ENCODE measurements at places on chromosomes 2 and 18.

DNA sequence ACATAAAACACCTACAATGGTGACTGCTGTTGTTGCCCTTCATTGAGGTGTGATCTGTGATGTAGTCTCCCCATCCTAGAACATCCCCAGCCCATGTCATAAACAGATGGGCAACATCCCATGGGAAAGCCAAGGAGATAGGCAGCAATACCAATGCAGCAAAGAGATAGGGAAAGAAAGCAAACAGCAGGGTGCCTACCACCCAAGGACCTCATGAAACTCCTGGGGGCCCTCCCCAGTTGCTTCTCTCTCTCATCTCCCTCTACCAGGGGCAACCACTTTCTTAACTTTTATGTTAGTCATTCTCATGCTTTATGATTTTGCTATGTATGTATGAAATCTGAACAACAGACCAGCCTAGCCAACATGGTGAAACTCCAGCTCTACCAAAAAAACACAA is 8.1 kb upstream of the ITPRIPL1 start:
- DNase-seq, result no peak

GRCh38 chr2:96890726-96891385 is 21.0 kb upstream of the SEMA4C start:
- no peak for DNase-seq

DNA sequence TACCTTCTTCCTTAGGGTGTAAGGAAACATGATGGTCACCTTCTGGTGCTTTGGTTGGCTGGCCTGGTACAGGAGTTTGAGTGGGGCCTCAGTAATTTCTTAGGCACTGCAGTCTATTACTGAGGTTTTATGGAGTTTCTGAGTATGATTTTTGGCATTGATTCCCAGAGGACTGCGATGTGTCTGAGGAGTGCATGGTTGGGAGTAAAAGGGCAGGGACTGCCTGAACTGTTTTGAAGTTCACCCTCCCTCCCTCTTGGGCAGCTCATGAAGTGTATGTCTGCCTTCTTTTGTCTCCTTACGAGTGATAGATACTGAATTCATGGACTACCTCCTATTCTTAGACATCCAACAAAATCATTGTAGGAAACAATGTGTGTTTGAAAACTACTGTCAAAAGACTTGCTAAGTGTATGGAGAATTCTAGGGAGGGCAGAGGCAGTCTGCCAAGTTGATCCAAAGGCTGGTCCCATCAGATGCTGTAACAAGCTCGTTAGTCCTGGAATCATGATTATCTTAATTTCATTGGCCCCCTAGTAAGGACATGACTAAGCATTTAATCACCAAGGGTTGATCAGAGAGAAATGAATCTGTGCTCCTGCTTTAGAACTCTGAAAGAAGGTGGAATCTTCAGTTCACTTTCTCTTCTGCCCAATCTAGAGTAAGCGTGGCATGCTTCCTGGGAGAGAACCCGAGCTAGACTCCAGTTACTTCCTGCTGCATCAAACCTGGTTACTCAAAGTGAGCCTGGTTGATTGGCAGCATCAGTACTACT is 26.5 kb downstream of the LYPD6B start:
- no peak for DNase-seq

DNA sequence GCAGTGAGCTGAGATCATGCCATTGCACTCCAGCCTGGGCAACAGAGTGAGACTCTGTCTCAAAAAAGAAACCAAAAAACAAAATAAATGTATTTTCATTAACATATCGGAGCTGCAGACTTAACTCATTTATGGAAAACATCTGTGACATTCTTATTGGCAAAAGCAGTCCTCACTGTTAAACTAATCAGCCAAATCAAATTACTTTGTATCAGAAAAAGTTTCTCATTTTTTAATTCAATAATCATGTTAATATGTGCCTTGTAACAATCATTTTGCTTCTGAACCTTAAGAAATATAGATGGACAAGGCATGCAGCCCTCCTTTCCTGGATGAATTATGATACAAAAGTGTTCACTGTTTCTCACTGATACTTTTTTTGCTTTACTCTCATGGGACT is 18.0 kb upstream of the TP53I3 start:
- no peak for DNase-seq

DNA sequence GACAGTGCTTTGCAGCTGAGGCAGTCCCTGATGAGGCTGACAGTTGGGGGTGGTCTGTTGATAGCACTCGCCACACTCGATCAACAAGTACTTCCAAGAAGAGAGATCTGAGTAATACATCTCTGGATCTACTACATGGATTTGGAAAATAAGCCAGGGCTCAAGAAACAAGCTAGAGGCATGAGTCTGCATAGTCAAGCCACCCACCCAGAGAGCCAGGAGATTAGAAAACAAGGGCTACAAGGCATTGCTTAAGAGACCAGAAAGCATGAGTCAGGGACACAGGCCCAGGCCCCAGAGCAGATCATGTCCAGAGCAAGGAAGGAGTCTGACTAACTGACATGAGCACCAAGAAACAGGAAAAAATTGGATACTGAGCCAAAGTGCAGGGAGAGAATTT is 196.9 kb upstream of the CWC22 start:
- no peak for DNase-seq

DNA sequence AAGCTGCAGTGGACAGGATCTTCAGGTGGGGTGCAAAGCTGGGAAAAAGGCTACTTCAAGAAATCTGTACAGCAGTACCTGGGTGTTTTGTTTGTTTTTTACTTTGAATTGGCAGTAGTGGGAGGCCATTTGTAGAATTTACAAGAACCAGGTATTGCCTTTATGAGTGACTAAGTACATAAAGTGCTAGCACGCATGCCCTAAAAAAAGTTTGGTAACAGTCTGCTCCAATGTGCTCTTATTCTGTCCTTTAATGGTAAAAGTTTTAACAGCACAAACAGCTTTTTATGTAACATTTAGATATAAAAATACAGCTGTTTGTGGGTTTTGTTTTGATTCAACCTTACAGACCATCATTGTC is 17.2 kb downstream of the REV1 start:
- DNase-seq, result no peak

DNA sequence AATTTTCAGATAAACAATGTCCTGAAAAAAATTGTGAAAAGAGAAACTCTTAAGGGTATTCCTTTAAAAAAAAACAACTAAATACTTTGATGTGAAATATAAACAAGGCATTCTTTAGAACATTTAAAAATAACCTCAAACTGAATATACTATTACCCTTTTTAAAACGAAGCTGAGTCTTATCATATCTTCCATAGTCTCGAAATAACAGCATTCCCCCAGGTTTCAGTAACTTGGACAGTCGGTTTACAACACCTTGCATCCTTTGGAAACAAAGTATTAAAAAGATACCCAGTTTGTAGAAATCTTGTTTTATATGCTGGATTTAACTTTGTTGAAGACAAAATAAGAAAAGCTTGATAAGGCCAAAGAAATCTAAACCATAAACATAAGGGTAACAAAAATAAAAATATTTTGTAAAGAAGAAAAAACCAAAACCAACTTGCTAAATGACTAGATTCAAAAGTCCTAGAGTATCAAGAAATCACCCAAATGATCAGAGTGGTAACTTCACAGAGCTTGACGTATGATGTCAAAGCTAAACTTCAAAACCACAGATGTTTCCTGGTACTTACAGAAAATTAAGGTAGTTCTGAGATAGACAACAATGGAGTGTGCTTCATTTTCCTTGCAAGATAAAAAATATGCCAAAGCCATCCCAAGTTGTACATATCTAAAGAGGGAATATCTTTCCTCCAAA is 107.8 kb downstream of the METTL8 start:
- no peak for DNase-seq

- DNase-seq, result peak; percentile 8
Observed at GRCh38 chr2:110126906-110127305, 11.3 kb upstream of the MALL start.

GRCh38 chr18:54240629-54241107 is 16.2 kb upstream of the MBD2 start:
- no peak for DNase-seq

- no peak for DNase-seq
Observed at GRCh38 chr2:201830666-201831065, 24.3 kb downstream of the CDK15 start.

DNA sequence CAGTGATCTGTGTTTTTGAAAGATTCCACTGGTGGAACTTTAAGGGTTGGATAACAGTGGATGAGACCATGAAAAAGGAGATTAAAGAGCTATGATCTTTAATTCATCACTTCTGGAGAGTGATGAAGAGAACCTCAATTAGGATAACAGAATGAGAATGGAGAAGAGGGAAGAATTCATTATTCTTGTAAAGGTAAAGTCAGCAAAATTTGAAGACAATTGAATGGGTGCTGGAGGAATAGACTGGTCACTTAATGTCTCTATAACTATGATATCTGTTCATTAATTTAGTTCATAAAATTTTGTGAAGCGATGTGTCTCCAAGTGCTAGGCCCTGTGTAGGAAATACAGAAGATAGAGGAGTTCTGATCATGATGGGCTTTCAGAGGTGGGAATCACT is 1013.2 kb upstream of the FANCL start:
- DNase-seq, result no peak

DNA sequence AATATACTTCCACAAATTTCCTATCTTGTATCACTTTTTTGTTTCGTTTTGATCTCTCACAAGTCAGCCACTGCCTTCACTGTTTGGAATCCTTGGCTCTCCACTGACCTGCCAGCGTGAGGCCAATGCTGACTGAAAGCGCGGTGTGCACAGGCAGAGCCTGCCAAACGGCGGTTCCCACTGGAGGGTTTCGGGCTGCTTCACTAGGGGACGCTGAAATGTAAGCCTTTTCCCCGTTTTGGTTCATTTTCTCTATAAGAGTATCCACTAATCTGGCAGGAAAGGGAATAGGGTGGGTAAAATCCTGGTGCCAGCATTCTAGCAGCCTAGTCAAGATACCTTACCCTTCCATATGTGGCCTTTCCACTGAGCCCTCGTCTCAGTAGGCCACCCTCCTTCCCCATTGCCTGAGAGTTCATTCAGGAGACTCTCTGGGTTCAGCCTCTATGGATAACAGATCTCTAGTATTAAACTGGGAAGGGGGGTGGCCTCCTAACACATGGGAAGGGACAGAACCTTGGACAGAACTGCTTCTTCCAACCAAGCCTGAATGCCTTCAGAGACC is 91.5 kb downstream of the DYM start:
- no peak for DNase-seq
